ENCODE measurements at places on chromosomes 7 and 10.

GRCh38 chr7:94052398-94053180, 48.4 kb upstream of the BET1 start:
- DNase-seq: no peak

DNA sequence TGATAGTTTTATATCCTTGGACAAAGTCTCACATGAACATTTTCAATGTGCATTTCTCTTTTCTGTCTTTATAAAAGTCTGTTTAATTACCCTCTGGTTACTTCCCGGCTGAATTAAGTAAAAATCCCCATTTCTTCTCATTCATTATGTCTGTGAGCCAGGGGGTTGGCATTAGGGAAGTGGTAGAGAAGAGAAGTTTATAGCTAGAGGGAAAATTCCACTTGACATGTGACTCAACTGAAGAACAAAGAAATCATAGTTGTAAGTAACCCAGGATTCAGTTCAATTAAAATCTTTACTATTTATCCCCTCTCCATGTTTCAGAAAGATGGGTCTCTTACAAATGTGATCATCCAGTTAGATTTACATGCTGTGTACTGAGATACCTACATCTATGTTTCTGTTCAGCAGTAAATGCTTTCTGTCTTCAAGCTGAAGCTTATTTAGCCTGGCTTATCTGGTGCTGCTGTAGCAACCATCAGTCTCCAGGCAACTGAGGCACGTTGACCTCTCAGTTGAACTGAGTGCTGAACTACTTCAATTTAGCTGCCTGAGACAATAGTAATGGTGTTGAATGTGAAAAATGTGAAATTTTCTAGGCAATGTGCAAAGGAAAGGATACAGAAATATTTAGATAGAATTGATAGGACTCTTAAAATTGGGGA, 181.6 kb downstream of the MLLT10 start:
- no peak for DNase-seq

- peak; percentile 87 for DNase-seq
These were observed 40.1 kb downstream of the LYZL1 start for GRCh38 chr10:29328983-29329382.

DNA sequence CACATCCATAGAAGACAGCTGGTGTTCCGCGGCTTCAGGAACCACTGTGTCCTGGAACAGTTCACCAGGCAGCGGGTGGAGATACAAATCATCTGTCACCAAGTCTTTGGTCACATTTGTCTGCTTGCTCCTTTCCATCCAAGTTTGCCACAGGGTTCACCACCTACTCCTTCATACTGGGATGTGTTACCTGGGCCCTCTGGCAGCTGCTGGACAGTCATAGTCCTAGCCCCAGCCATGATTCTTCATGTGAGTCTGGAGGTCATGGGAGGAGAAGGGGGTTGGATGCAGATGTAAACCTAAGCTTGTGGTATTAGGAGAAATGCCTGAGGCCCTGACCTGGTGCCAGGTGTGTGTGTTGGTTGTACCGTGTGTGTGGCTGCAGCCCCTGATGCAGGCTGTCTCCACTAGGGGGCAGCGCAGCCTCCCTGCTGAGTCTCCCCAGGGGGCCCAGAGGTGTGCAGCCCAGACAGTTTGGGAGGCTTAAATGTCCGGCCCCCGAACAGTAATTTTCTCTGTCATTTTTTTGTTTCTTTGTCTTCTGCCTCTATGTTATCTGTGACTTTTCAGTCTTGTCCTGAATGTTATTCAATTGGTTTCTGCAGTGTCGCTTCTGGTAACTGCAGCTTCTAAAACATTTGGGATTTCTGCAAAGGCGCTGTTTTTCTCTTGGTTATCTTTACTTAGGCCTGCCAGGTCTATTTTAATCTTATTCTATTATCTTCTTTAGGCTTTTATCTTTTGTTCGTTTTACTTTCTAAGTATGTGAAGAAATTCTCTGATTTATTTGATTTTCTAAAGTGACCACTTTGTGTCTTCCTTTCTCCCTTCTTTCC, 14.8 kb downstream of the NPS start:
- no peak for DNase-seq

DNA sequence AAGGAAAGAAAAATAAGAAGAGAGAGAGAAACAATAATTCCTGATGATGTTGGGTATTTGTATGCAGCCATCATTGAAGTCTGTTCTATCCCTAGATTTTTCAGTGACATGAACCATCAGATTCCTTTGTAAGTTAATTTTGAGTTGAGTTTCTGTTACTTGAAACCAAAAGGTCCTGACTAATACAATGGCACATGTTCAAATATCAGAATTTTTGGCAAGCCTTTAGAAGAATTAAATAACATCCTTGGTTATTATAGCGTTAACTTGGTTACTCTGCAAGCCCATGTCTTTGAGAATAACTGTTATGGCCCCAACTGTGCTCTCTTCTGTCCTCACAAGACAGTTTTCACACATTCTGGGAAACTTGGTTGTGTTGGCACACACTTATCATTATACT, 66.5 kb downstream of the SYPL1 start:
- peak; percentile 76 for DNase-seq

- peak; percentile 1 for DNase-seq
These were observed 72.7 kb downstream of the SEM1 start for GRCh38 chr7:96636979-96637378.

DNA sequence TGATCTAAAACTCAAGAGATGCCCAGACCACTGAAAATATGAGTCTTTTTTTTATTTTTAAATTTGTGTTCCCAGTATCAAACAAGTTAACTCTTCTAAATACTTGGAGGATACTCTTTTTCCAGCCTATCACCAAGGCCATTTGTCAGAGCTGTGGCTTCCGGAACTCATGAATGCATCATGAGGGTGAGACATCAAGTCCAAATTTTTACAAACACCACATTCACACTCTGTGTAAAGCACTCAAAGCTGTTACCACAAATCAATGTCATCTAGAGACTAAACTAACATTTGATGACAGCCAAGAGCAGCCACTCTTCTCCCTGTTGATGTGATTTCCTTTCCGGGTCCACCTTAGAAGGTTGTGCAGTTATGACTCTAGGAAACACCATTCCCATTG, 43.8 kb upstream of the ARID5B start:
- DNase-seq: no peak

- DNase-seq: peak; percentile 76
These were observed 113.7 kb upstream of the ANKRD1 start for GRCh38 chr10:91034494-91035159.

DNA sequence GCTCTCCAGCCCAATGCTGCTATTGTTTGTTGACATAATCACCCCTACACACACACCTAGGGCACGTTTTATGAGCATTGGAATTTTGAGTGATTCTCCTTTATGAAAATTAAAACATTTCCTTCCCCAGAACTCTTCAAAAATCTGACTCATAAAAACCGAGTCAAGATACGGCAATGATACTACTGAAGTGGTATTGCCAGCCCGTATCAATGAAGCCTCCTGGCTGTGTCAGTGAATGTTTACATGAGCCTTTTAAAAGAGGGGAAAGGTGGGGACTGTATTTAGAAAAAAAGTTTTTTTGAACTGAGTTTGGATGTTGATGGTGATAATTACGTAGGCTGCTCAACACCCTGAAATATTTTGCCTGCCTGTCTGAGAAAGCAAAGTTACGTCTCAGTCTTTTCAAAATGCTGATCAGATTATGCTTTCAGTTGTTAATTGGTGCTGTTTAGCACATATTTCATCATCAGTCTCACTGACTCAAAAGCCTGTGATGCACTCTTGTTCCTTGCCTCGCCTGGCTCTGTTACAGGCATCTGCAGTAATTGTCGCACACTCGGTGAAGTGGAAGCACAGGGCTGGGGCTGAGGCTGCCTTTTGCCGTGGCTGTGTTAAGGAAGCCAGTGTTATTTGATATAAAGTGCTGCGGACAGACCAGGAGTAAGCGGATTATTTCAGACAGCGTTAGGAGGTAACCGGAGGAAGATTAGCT, 157.4 kb upstream of the TCF7L2 start:
- DNase-seq: peak; percentile 66

- peak; percentile 78 for DNase-seq
These were observed 180.0 kb downstream of the BTAF1 start for GRCh38 chr10:92103376-92104090.

- no peak for DNase-seq
These were observed 14.5 kb upstream of the HOXA13 start for GRCh38 chr7:27214239-27214950.

DNA sequence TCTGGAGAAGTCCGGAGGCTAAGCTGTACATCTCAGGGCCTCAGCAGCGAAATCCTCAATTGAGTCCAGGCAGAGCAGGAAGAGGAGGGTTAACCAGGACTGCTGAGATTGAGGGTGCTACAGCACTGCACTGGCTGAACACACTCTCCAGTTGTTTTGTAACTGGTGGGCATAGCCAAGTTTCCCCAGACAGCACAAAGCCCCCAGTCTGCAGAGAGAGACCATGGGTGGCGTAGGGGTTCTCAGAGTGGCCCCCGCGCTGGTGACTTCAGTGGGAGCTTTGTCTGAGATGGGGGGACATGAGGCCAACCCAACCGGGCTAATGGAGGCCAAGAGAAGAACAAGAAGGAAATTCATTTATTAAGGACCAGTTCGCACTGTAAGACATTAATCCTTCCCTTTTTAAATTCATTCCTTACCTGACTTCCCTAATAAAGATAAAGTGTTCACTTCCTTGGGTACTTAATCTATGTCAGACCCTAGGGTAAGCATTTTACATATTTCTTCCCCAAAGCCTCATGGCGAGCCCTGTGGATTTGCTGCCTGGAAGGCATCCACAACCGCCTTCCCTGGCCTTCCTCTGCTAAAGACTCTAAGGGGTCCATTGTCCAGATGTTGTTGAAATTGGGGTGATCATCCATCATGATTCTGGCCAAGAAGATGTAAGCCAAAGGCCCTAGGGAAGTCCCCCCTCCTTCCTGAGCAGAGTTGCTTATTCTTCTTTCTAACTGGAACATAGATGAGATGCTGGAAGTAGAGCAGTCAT, 121.4 kb upstream of the CHST15 start:
- no peak for DNase-seq

DNA sequence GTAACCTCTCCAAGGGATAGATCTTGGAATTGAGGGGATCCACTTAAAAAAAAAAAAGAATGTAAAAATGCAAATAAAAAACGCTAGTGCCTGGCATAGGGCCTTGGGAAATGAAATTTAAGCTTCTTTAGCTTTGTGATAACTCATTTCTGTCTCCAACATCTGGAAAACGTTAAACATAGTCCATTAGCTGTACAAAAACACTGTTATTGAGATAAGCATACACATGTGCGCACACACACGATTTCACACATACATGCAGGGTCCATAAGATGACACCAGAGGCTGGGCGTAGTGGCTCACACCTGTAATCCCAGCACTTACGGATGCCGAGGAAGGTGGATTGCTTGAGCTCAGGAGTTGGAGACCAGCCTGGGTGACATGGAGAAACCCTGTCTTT, 13.7 kb upstream of the CUL2 start:
- DNase-seq: no peak

DNA sequence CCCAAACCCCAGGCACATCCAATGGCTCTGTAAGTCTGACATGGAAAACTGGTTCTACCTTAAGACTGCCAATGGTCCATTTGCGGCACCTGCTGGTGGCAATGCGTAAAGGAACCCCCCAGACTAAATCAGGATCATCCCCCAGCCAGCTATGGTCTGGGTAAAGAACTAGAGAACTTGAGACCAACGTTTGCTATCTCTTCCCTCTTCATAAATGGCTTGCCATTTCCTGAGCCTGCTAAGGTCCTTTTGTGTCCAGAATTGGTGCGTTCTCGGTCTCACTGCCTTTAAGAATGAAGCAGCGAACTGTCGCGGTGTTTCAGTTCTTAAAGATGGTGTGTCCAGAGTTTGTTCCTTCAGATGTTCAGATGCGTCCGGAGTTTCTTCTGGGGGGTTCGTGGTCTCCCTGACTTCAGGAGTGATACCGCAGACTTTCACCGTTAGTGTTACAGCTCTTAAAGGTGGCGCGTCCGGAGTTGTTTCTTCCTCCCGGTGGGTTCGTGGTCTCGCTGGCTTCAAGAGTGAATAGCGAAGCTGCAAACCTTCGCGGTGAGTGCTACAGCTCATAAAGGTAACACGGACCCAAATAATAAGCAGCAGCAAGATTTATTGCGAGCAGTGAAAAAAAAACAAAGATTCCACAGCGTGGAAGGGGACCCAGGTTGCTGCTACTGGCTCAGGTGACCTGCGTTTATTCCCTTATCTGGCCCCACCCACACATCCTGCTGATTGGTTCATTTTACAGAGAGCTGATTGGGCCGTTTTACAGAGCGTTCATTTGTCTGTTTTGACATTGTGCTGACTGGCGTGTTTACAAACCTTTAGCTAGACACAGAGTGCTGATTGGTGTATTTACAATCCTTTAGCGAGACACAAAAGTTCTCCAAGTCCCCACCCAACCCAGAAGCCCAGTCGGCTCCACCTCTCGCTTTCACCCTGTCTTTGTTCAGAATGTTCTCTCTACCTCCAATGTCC, 95.4 kb downstream of the ELMO1 start:
- DNase-seq: no peak

DNA sequence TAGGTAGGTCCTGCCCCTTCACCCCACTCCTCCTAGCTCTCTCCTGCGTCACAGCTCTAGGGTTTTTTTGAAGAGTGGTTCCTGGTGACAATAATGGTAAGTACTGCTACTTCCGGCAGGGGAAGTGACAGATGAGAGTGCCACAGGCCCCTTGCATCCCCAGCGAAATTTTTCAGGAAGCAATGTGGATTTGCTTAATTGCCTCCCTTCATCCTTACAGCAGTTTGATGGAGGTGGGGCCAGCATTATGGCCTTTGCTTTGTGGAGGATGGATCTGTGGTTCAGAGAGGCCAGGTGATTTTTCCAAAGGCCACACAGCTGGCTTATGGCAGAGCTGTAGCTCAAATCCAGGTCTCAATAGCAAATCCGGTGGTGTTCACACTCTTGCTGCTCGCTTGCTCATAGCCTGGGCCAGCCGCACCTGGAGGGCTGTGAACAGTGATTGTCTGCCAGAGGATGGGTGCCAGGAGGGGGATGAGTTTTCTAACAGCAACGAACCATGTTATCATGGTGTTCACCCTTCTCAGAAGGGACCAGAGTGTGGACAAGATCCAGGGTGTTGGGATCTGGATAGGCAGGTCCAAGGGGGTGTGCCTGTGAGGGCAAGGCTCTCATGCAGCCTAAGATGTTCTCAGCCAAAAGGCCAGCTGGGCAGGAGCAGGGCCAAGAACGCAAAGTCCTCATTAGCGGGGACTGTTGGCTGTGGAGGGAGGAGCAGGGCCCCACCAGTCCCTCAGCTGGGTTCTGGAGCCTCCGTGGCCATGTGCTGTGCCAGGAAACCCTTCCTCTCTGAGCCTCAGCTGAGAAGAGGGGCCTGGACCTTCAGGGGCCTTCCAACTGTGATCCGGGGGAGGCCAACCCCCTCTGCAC, 89.0 kb downstream of the EMX2 start:
- no peak for DNase-seq
